Activated CD4-positive, alpha-beta T cell treated with anti-CD3 and anti-CD28 coated beads, Interleukin-2, amount 50 U/mL, for 24 hours (primary cell): ENCODE measurements at places on chromosomes 5 and 9.

GRCh38 chr9:98045234-98046179 is 11.0 kb upstream of the NANS start:
- peak; percentile 54 for DNase-seq

DNA sequence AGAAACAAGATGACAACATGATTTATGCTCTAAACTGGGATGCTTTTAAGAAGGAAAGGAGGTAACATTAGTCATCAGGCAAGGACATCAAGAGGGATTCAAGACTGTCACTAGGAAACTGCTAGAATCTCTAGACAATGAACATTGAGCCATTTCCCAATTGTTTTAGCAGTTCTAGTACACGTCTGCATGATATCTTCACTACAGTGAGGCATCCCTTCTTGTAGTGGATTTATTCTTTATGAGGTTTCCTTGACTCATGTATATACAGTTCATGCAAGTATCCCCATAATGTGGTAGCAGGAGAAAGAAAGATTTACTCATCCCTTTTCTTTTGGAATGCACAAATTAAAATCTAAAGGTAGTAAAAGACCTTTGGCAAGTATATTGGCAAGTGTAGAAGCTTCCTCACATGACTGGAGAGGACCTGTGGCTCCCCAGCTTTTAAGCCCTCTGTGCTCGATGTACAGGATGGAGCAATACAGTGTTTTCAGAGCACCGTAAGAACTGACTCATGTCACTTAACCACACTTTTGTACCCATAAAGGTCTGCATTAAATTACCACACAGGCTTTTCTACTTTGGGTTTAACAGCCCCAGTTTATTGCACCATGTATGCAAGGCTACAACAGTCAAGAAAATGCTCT is 335.9 kb downstream of the SEMA5A start:
- DNase-seq = no peak

- DNase-seq = no peak
Observed at GRCh38 chr5:175897285-175897684, 25.9 kb downstream of the CPLX2 start.

DNA sequence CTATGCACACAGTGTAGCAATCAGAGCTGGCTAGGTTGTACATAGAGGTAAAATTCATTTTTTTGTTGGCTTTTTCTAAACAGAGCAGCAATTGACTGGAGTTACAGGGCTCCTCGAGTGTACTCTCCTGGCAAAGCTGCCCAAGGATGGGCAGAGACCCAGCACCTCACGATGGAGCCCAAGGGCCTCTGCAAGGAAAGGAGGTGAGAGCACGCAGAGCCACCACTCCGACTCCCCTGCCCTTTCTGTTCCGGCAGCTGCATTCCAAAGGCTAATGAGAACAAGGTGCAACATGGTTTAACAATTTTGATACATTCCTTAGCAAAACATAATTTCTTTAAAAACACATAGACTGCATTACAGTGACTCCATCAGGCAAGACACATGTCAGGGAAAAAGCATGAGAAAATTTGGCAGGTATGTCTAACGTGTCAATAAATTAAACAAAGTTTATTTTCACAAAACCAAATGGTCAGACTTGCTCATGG is 47.5 kb downstream of the SAXO1 start:
- DNase-seq = no peak

GRCh38 chr5:159543326-159543725 is 213.0 kb upstream of the IL12B start:
- DNase-seq = no peak

- DNase-seq = no peak
Observed at GRCh38 chr5:175694371-175695160, 36.7 kb downstream of the HRH2 start.
